ENCODE measurements at places on chromosomes 2 and 18.

DNA sequence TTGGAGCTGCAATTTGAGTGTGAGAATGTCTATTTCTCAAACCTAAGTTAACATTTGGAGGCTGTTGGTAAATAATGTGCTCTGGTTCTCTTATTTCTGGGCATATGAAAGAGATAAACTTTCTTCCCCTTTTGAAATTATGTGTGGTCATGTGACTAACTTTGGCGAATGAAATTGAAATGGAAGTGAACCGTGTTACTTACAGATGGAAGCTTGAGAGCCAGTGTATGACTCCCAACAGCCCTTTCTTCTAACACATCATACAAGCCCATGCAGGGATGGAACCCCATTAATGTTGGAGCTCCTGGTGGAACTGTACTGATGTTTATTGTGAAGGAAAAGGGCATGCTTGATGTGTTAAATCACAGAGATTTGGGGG lies 725.8 kb downstream of the TSN start:
- DNase-seq, result no peak

DNA sequence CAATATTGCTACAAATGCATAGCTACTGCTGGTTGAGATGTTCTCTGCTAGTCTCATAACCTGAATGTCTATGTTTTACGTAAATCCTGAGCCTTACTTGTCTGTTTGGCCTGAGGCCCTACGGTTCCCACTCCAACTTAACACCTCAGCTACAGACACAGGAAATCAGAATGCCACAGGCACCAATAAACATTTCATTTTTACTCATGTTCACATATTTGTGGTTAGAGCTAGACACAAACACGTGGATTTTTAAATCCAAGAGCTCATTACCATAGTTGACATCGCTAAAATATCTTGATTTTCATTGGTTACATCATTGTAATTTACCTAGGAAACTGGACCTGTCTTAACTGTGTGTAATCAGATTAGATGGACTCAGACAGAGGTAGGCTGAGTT lies 263.8 kb upstream of the CDH19 start:
- no peak for DNase-seq

DNA sequence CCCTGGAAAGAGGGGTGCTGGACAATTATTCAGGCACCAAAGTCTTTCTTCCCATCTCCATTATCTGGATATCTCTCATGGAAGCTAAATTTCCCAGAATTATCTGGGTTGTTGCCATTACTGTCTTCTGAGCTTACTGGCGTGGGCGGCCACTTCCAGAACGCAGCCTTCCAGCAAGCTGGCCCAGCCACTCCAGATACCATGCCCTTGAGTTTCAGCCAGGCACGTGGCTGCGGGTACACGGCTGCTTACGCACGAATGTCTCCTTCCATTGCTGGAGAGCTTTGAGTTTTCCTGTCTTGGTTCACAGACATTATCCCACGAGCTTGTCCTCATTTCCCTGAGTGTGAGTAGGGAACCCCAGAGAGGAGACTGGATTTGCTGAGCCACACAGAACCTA lies 32.7 kb downstream of the CELF4 start:
- DNase-seq, result no peak

GRCh38 chr2:38613126-38613848 lies 10.6 kb upstream of the HNRNPLL start:
- DNase-seq, result no peak

- no peak for DNase-seq
These were observed 51.0 kb upstream of the PCBP1 start for GRCh38 chr2:70036290-70036689.

All from COR-L47 (cell line).